ENCODE measurements at places on chromosomes 2 and 18. TPM values are rescaled to one million over a fixed set of nuclear protein-coding genes. Genes with fewer than 3 reads are reported as not detected.

The MAP3K19 gene
- not detected for total RNA-seq

The MERTK gene
- 5.0 TPM for total RNA-seq

The FRZB gene
- 1.1 TPM for total RNA-seq

The CRYGC gene
- not detected for total RNA-seq

The CYTIP gene
- total RNA-seq: 1.2 TPM

The ACVR1C gene
- 0.32 TPM for total RNA-seq

The SMYD1 gene
- 492 TPM for total RNA-seq

The GAREM2 gene
- 3.6 TPM for total RNA-seq

The CABYR gene
- not detected for total RNA-seq

The ZSWIM2 gene
- total RNA-seq: not detected

The TRIP12 gene
- 194 TPM for total RNA-seq

The BBS5 gene
- total RNA-seq: 7.5 TPM

The ALPG gene
- not detected for total RNA-seq

The SERPINB4 gene
- not detected for total RNA-seq

The AGPS gene
- total RNA-seq: 33.4 TPM

The TEX44 gene
- not detected for total RNA-seq

The DLGAP1 gene
- total RNA-seq: not detected

The MAIP1 gene
- 29.2 TPM for total RNA-seq

The SH3YL1 gene
- total RNA-seq: 13.4 TPM

The CDK15 gene
- total RNA-seq: 0.30 TPM

The NABP1 gene
- 7.1 TPM for total RNA-seq

The SERPINB13 gene
- not detected for total RNA-seq

The SEPTIN10 gene
- total RNA-seq: 46.8 TPM

The FBXO36 gene
- total RNA-seq: 0.55 TPM

The CMPK2 gene
- total RNA-seq: 3.9 TPM

The EDAR gene
- not detected for total RNA-seq

The HOXD9 gene
- total RNA-seq: not detected

The TUBB6 gene
- 82.0 TPM for total RNA-seq

The EIPR1 gene
- total RNA-seq: 9.6 TPM

The TTN gene
- total RNA-seq: 3,610 TPM

The RAB6C gene
- total RNA-seq: 0.25 TPM

The SKA1 gene
- total RNA-seq: 0.20 TPM

The COL4A3 gene
- 4.5 TPM for total RNA-seq

The SPHKAP gene
- 124 TPM for total RNA-seq

The LBH gene
- 129 TPM for total RNA-seq

The RASGRP3 gene
- 53.8 TPM for total RNA-seq

The RAPGEF4 gene
- total RNA-seq: 16.6 TPM

The TUBB8B gene
- total RNA-seq: not detected

The TTC32 gene
- 4.0 TPM for total RNA-seq

The IL1RL2 gene
- not detected for total RNA-seq

The ITGA6 gene
- 54.8 TPM for total RNA-seq

The TRIM43 gene
- total RNA-seq: not detected

The OR6B2 gene
- not detected for total RNA-seq

The CUL3 gene
- 77.5 TPM for total RNA-seq

The IL1R2 gene
- total RNA-seq: 1.4 TPM
